ENCODE measurements at places on chromosomes 16 and 17.

DNA sequence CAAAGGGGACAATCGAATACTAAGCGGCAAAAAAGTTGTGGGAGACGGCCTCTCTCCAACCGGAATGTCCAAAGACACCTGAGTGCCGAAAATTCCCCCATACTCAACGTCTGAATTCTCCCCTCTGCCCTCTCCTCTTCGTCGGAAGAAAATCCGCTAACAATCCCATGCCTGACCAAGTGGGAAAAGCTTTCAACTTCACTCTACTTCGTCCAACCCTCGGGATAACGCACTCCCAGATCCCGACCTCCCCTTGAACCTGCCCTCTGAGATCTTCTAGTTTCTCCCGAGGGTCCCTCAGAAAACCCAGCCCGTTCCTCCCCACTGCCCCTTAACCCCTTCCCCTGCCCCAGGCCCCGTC, 961 bp downstream of the AMFR start:
- DNase-seq: no peak

GRCh38 chr16:48354877-48355855, 30.0 kb downstream of the SIAH1 start:
- no peak for DNase-seq

- DNase-seq: no peak
These were observed 7.1 kb upstream of the LPCAT2 start for GRCh38 chr16:55501549-55502322.

DNA sequence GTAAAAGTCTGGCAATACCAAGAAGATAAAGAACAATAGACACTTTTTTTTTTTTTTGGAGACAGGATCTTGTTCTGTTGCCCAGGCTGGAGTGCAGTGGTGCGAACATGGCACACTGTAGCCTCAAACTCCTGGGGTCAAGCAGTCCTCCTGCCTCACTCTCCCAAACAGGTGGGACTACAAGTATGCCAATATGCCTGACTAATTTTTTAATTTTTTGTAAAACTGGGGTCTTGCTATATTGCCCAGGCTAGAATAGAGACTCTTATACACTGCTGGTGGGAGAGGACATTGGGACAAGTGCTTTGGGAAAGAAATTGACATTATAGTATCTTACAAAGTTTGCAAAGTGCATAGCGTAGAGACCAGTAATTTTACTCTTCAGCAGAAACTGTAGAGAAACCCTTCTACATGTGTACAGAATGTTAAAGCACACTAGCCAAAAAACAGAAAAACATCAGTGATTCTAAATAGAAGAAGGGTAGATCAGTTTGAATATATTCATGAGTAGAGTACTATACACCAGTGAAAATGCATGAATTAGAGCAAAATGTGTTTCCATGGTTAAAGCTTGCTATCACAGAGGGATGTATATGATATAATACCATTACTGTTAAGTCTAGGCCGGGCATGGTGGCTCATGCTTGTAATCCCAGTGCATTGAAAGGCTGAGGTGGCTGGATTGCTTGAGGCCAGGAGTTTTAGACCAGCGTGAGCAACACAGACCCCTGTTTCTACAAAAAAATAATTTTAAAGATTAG, 7.0 kb upstream of the EFNB3 start:
- no peak for DNase-seq

DNA sequence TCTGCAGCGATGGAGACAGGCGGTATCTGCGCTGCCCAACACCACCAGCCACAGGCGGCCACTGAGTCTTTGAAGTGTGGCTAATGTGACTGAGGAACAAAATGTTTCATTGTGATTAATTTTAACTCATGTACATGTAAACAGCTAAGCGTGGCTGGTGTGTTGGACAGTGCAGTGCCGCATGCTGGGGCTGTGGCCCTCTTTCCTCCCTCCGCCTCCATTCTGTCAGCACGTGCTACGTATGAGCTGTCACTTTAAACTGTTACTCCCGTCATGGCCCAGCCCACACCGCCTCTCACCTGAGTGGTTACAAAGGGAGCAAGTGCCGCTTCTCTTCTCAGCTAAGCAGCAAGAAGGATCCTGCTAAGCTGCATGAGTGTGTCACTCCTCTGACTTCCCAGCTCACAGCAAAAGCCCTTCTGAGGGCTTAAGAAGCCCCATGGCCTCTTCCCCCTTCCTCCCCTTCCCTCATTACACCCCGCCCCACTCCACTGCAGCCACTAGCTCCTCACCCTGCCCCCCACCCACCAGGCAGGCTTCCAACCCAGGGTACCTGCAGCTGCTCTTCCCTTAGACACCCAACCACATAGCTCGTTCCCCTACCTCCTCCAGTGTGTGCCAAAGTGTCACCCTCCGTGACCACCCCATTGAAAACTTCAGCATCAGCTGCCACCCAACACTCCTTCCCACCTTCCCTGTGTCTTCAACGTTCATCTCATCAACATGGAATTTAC, 15.0 kb downstream of the HASPIN start:
- peak; percentile 57 for DNase-seq

DNA sequence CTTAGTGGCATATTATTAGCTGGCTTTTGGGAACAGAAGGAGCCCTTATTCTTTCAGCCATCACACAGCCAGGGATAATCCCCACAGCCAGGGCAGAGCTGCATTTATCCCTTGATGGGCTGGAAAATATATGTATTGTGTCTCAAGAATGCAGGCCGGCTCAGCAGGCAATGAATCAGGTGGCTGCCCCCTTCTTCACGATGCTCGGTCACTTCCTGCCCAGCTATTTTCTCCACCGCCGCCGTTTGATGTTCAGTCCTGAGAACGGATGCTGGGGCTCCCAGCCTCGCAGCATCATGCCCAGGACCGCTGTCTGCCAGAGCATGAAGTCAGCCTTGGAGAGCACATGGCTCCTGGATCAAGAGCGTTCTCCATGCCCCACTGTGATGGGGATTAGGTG, 4.3 kb upstream of the MYH3 start:
- DNase-seq: no peak

DNA sequence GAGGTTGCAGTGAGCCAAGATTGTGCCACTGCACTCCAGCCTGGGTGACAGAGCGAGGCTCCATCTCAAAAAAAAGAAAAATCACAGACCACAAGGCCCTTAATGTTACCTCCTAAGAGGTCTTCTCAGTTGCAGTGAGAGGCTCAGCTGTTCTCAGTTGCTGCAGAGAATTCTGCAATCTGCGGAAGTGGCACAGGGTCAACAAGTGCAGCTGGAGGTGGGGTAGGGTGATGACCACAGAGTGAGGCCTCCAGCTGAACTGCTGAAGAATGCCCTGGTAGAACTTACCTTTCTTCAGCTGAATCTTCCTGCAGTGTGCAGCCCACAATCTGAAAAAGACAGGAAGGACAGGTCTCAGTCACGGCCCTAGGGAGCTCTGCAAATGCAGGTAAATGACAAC, 26.3 kb downstream of the CNTNAP1 start:
- no peak for DNase-seq

GRCh38 chr16:12202486-12202885, 226.0 kb downstream of the SNX29 start:
- no peak for DNase-seq

DNA sequence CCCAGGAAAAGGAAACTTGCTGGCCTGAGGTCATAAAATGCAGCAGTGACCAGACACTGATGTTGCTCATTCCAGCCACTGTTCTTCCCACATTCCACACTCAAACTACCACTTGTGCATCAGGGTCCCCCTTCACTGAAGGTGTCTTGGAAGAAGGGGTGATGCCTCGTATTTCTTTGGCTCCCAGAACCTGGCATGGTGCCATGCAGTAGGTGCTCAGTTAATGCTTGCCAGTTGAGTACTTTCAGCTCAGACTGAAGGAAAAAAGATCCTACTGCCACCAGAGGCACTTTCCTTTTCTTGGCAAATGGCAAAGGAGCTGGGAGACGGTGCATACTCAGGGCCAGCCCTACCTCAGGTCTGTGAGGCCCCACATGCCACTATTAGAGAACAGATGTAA, 73.5 kb downstream of the TEX14 start:
- no peak for DNase-seq

Data from stimulated activated CD8-positive, alpha-beta memory T cell treated with anti-CD3 and anti-CD28 coated beads, Interleukin-15, amount 100 ng/mL, for 4 hours (primary cell).